Stimulated activated CD4-positive, alpha-beta T cell treated with anti-CD3 and anti-CD28 coated beads, Interleukin-1b, Interleukin-23, amount 100 ng/mL, for 24 hours (primary cell): ENCODE measurements at places on chromosomes 1 and 21.

DNA sequence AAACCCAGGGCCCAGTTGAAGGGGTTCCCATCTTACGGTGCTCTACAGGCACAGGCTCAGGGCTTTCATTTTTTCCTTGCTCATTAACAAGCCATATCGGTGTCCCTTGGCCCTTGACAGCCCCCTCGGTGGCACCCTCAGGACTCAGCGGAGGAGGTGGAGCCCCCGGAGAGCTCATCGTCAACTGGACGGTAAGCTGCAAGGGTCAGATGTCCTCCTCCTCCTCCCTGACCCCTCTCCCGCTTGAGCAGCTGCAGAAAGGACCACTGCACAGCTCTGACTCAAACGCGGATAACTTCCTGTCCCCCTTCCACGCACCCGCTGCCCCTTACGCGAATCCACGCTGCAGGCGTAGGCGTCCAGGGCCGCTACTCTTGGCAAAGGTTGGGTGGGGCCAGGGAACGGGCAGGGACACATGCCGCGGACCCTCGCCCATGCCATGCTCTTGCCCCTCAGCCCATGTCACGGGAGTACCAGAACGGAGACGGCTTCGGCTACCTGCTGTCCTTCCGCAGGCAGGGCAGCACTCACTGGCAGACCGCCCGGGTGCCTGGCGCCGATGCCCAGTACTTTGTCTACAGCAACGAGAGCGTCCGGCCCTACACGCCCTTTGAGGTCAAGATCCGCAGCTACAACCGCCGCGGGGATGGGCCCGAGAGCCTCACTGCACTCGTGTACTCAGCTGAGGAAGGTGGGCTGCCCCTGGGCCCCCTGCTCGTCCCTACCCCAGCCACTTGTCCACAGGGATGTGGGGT, 14.7 kb downstream of the TMEM81 start:
- DNase-seq: no peak

DNA sequence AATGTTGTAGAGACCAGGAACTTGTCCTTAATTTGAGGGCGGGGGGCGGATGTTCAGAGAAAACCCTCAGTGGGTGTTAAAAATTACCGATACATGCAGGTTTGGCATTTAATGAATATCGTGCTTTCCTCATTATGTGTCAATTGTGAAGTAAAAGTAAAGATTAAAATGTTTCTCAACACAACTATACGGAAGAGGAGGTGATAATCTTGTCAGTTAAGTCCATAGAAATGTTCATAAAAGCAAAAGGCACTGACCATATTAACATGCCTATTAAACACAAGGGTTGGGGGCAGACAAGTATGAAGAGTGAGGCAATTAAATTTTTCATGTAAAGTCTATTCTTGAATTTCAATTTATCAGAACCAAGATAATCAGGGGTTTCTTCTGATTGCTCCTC, 1.3 kb downstream of the BRINP3 start:
- DNase-seq: no peak

DNA sequence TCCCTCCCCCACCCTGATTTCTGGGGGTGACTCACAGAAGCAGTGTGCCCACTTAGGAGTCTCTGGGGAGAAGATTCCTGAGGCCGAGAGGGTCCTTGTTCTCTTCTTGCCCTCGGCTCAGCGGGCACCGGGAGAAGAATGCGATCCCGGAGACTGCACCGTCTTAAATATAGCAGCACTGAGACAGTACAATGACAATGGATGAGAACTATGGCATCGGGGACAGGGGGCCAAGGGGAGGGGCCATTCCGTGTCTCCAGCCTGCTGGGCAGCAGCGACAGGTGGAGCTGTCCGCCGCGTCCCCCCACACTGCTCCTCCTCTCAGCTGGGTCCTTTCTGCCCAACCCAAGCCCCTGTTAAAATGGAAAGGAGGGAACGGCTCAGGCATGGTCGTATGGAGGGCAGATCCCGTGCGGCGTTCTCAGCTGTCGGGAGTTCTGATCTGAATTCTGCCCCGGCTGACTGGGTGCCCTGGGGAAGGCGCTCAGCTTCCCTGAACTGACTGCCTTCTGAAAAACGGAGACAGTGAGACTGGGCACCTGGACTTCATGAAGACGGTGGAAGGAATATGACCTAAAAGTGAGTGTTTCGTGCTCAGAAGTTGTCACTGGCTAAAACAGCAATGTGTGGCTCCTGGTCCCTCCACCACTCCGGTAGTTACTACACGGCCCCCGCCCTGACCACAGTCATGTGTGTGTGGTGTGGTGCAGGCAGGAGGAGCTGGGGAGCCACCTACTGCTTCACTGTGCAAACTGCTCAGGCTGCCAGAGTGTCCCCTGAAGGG, at the start of gene MYOM3:
Gene MYOM3, minus strand, starts transcription at position 140 of the 784 bp plus-strand sequence. CDS start 3,499 bp downstream, outside the sequence.
- DNase-seq: peak; percentile 34

GRCh38 chr1:74199504-74199903, 1.5 kb downstream of the FPGT start:
- no peak for DNase-seq

DNA sequence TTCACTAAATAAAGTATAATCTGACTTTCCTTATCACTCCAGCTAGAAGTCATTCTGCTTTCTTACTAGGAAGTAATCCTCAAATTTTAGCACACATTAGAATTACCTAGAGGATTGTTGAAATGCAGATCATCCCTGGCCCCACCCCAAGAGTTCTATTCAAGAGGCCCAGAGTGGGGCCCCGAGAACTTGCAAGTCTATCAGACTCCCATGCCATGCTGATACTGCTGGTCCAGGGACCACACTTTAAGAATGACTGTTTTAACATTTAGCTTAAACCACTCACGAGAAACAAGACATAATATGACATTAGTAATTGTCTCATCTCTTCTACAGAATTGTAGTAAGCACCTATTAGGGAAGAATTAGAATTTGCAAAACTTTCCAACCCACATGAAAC, 7.7 kb upstream of the SYNJ1 start:
- DNase-seq: no peak

DNA sequence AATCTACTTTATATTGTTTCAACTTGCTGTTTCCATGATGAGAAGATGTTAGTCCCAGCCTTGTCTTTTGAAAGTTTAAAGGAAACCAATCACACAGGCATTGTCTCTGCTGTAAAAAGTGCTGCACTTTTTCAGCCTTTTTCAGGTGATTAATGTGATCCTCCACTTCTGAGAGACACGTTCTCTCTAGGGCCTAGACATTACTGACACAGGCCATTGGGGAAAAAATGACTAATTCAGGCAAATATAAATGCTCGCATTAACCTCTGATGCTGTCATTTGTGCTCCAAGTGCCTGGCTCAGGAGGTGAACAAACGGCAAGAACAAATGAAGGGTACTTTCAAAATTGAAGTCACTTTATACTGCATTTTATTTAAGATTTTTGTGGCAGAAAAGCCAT, 32.4 kb upstream of the RGS7 start:
- no peak for DNase-seq

- DNase-seq: peak; percentile 19
Measured at GRCh38 chr1:29123053-29123886, 433 bp downstream of the TMEM200B start.

DNA sequence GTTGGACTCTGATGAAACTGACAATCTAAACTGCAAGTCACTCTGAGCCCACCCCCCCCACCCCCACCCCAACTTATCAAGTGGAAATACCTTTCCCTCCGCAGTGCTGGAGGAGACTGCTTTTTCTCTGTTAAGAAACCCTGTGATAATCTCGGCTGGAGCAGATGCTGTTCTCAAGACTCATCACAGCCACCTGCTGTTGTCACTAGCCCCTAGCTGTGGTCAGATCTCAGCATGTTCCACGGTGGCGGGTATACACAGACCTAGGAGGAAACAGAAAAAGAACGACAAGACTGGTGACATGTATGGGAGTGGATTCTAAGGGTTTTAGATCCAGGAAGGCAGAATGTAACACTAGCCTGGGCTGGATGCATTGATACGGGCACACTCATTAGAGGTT, 2.3 kb downstream of the ACTL8 start:
- DNase-seq: no peak

- no peak for DNase-seq
Measured at GRCh38 chr1:7717748-7718368, 53.2 kb upstream of the VAMP3 start.

DNA sequence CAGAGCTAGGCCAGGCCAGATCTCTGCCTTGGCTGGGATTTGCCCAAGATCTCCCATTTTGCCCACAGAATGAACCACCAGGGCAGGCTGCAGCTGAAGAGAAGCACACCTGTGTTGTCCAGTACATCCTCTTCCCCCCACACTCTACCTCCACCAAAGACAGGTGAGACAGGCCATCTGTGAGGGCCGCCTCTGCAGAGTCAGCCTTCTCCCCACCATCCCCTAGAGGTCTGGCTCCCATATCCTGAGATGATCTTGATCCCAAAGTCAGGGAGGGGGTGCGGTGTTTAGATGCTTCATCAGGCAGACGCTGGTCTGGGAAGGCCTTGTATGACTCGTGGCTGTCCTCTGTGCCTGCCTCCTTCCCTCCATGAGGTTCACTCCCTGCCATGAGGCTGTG, 28.7 kb downstream of the HYI start:
- no peak for DNase-seq

GRCh38 chr1:7912743-7913557, 27.7 kb downstream of the TNFRSF9 start:
- no peak for DNase-seq

GRCh38 chr1:116334868-116335635, 38.0 kb upstream of the ATP1A1 start:
- no peak for DNase-seq

DNA sequence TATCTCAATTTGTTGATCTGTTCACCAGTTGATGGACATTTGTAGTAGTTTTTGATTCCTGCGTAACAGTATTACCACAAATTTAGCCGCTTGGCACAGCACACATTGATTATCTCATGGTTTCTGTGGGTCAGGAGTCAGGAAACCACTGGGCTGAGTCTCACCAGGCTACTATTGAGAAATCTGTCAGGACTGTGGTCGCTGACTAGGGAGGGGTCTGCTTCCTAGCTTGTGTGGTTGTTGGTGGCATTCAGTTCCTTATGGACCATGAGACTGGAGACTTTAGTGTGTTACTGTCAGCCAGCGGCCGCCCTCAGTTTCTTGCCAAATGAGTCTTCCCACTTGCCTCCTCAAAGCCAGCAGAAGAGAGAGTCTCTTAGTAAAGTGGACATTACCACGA, 9.8 kb downstream of the PEX14 start:
- DNase-seq: no peak

DNA sequence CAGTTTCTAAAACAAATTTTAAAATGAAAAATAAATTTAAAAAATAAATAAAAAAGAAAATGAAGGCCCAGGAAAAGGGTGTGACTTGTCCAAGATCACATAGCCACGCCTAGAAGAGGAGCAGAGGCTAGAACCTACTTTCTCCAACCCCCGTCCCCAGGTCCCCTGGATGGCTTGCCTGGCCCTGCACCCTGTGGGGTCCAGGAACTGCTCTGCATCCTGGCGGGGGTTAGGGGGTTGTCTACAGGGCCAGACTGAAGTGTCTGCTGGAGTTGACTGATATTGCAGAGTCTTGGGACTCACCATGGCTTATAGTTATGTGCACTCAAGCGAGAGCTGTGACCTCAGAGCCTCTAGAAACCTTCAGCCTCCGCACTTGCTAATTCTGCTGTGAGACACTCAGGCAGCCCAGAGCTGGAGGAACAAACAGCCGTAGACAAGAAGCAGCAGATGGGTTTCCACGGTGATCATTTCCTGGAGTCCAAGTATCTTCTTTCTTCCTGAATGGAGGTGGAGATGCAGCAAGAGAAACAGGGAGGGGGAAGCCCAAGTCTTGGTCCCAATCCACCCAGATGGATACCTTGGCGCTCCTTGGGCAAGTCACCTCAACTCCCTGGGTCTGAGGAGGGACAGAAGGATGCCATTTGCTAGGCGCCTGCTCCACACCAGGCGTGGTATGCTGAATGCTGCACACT, 5.2 kb upstream of the EXTL1 start:
- DNase-seq: no peak

GRCh38 chr21:45073301-45074047, 906 bp upstream of the ADARB1 start:
- no peak for DNase-seq

GRCh38 chr1:227428803-227429202, 110.5 kb upstream of the CDC42BPA start:
- no peak for DNase-seq

- DNase-seq: no peak
Measured at GRCh38 chr1:108972951-108973350, 9.7 kb upstream of the CLCC1 start.

DNA sequence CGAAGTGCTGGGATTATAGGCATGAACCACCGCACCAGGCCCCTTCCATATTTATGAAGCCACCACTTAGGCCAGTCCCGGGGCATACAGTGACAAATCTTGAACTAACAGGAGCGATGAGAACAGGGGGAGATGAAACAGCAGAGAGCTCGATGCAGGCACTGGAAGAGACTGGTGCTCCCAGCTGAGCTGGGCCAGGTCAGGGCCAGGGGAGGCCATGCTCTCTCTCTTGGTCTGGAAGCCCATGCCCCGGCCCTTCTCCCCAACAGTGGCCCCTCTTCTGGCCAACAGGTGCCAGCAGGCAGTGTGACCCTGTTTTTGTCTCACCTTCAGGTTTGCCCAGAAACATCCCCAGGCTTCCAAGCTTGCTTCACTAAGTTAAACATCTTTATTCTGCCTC, 269.9 kb upstream of the C1orf174 start:
- DNase-seq: no peak
